ENCODE measurements at places on chromosomes 7 and 10.

DNA sequence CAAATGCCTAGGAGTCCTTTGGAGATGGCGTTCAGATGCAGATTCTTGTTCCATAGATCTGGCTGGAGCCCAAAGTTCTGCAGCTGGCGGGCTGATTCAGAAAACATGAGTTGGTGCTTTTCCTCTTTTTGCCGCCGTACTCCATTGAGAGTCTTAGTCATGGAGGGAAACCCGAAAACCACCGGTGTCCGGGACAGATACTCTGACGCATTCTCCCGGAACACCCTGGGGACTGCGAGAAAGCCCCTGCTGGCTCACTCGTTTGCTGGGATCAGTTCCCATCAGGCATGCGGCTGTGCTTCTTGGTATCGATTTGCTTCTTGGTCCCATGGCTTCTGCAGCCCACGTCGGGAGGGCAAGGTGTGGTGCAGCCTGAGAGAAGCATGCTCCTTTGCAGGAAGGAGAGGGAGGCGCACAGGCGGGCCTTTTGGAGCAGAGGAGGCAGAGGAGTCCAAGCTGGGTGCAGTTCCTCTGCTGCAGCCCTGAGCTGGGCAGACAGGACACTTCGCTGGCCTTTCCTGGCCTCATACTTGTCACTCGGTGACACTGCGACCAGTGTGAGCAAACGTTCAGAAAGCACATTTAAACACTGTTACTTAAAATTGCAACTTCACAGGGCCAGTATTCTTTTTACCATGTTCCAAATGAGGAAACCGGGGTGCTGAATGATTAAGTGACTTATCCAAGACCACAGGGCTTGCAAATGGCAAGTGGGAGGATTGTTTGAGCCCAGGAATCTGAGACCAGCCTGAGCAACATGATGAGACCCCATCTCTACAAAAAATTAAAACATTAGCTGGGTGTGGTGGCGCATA lies 30.6 kb upstream of the PFKFB3 start:
- DNase-seq, result no peak

DNA sequence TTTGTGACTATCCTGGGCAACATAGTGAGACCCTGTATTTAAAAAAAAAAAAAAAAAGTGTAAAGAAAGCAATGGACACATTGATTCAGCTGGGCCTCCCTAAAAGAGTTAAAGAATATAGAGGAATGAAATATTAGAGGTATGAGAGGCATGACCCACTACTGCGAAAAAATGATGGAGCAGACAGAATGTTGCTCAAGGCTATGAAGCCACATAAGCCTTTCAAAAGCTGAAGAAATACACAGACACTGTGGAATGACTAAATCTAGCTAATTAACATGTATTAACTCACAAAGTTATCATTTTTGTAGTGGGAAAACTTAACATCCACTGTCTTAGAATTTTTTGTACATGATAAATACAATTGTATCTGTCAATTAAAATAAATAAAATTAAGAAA lies 107.3 kb downstream of the HGF start:
- DNase-seq, result no peak

DNA sequence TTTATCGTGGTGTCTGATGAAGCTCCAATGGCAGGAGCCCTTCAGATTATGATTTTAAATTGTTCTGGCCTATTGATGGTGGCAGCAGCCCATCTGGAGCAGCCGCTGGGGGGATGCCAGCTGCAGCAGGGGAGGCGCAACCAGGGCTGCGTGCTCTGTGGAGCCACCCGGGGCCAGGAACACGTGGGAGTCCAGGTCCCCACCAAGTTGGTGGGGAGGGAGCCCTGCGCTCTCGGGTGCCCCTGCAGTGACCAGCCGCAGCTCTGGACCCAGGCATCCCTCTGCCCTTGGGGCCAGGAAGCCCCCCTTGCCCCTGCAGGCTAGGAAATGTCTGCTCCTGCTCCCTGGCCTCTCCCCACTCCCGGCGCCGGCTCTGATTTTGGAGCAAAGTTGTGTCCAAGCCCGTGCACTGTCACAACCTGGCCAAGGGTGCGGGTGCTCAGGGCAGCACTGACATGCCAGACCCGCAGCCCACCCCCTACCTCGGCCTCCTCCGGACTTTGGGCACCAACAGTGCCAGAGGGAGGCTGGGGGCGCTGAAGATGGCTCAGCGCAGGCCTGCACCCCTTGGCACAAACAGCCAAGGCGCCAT lies 147.2 kb upstream of the ADO start:
- DNase-seq, result no peak

DNA sequence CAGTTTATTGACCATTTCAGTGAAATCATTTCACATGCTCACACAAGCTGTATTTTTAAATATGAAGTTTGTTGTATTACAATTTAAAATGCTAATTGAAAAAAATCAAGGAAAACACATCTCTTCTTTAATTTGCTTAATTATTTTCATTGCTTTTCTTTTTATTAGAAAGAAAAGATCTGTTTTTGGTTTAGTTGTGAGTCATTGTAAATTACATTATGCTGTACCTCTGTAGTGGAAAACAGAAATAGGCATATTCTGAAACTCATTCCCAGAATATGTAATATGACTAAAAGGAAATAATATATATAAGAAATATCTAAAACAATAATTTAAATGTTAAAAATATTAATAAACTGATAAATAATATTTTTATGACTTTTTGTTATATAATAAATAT lies 161.9 kb downstream of the HGF start:
- no peak for DNase-seq

- DNase-seq, result no peak
Observed at GRCh38 chr10:104601166-104601565, 39.9 kb upstream of the SORCS3 start.

DNA sequence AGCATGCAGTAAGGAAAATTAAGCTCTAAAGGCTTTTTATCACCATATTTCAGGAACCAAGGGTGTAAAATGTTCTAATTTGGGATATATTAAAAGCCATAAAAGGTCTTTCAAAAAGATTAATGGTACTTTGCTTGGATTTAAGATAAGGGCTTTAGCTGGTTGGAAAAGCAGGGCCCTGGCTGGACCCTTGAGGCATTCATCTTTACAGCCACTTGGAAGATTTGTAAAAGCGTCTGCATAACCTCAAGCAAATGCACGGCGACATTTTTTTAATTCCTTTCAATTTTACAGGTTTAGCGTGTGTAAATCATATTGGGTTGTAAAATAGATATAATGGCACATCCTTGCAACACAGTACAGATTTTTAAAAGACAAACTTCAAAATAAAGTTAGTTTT lies 27.2 kb downstream of the FAM204A start:
- DNase-seq, result no peak

Measured in T-helper 1 cell (primary cell).